ENCODE measurements at places on chromosomes 4 and X.
A peak's percentile ranks its signal among the peaks of the same experiment; 100 is the strongest.

- DNase-seq = no peak
Observed at GRCh38 chrX:98379134-98379533, 1495.4 kb downstream of the RPA4 start.

DNA sequence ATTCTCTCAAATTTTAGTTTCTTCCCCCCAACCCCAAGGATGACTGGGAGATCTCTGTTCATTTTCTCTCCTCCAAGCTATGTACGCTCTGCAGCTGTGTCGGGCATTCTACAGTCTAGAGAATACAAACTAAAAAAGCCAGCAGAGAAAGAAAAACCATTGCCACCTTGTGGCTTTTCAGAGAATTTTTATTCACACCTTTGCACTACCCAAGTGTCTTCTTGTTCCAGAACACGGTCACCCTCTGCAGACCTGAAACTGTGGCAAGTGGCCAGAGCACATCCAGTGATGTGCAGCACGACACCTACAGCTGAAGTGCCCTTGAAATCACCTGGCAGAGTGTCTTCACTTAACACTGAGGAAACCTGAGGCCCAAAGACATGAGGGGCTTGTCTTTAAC lies 68.6 kb downstream of the CHST7 start:
- DNase-seq = peak; percentile 38

- DNase-seq = no peak
Observed at GRCh38 chr4:139054791-139055505, 39.4 kb downstream of the NOCT start.

DNA sequence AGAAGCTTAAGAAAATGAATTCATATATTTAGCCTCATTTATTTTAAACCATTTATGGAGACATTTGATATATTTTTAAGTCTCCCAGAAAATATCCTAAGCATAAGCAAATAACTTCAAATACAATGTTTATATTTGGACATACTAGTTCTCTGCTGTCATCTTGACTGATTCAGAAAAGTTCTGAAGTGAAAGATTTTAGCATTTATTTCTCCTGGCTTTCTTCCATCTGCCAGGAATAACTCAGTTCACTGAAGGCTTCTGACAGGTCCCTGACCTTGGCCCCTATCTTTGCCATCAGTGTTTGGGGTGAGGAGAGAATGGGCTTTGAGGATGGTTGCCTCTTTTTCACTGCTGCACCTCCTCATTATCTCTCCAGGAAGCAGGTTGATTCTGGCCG lies 115.7 kb downstream of the SLIT2 start:
- DNase-seq = no peak

DNA sequence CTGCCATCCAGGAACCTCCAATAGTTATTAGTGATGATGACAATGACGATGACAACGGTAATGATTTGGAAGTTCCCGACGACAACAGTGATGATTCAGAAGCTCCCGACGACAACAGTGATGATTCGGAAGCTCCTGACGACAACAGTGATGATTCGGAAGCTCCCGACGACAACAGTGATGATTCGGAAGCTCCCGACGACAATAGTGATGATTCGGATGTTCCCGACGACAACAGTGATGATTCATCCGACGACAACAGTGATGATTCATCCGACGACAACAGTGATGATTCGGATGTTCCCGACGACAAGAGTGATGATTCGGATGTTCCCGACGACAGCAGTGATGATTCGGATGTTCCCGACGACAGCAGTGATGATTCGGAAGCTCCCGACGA lies 14.7 kb downstream of the CXCR3 start:
- DNase-seq = no peak

GRCh38 chr4:106409901-106410889 lies 41.6 kb upstream of the GIMD1 start:
- DNase-seq = no peak

DNA sequence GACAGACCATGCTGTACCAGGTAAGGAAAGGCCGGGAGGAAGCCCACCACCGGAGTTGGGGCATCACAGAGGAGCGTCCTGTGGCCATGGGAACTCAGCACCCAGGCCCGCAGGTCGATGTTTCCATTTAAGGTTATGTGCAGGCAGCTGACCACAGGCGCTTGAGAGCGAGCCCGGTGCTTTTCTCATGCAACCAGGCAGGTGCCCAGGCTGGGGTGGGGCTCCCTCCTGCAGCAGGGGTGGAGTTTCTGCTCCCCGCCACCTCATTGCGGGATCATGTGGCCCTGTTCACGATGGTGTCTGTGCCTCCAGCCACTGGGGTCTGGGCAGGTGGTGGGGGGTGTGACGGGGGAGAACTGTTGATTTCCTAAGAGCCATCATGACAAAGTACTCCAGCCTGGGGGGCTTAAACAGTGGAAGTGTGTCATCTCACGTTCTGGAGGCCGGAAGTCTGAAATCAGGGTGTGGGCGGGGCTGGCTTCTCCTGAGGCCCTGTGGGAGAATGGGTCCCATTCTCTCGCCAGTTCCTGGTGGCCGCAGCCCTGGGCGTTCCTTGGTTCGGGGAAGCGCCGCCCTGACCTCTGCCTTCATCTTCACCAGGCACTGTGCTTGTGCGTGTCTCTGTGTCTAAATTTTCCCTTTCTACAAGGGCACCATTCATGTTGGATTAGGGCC lies 60.9 kb downstream of the CPZ start:
- DNase-seq = no peak

DNA sequence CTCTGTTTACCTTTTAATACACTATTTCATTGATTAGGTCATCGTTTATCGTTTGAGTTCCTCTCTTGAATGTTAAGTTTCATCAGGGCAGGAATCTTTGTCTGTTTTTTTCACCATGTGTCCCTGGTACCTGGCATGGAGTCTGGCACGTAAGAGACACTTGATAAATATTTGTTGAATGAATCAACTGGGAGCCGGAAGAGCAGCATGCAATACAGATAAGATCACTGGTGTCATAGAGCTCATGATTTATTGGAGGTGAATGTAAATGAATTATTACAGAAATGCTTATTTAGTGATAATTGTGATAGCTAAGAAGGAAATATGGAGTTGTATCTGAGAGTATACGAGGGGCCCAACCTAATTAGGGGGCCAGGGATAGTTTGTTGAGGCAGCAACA lies 62.8 kb downstream of the UCHL1 start:
- DNase-seq = no peak

All from CD4-positive, alpha-beta T cell treated with Interleukin-15 for 4 hours (primary cell).